HepG2 (cell line): ENCODE measurements at places on chromosomes 1 and 21.
A peak's percentile ranks its signal among the peaks of the same experiment; 100 is the strongest.

- DNase-seq, result no peak
Measured at GRCh38 chr1:207217778-207218511, 103.5 kb upstream of the CD55 start.

GRCh38 chr1:159207774-159208173, 3.1 kb downstream of the ACKR1 start:
- DNase-seq, result no peak

DNA sequence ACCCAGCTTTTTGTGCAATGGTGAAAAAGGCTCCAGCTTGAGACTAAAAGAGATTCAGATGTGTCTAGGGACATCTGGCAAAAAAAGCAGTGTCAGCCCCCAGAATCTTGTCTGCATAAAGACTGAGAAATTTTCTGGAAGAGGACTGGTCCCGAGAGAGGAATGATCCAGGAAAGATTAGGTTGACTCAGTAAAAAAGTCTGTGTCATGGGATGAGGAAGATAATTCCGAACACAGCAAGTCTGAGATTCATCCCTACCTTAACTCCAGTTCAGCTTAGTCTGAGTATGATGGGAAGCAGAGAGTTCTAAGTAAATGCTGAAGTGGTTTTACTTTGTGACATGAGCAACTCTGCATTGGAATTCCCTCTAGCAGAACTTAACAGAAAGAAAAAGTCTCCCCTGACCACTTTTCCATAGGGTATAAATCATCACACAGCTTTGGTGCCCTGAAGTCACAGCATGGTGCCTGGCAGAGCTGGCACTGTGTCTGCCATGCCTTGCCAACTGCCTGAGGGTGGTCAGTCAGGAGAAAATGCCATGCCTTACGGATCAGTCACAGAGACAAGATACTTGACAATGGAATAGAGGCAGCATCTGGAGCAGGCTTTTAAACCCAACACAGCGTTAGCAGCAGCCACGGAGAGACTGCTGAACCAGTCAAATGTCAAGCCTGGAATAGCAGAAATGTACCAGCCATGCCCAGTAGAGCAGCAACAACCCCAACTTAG, 153.4 kb downstream of the ZC3H11B start:
- DNase-seq, result no peak

DNA sequence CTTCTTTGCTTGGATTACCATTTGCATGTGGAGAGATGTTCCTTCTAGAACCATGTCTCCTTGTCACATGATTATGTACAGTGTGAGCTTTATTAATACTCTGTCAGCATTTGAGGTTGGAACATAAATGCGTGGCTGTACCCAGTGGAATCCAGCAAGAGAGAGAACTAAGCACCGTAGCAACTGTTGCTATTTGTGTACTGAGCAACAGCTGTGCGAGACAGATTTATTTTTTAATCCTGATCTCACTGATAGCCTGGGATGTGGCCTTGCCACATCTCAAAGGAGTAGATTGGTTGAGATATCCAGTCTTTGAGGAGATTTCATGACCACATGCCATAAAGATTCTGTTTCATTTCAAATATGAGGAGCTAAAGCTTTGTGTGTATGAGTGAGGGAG, 43.4 kb downstream of the KIF1B start:
- DNase-seq, result no peak

DNA sequence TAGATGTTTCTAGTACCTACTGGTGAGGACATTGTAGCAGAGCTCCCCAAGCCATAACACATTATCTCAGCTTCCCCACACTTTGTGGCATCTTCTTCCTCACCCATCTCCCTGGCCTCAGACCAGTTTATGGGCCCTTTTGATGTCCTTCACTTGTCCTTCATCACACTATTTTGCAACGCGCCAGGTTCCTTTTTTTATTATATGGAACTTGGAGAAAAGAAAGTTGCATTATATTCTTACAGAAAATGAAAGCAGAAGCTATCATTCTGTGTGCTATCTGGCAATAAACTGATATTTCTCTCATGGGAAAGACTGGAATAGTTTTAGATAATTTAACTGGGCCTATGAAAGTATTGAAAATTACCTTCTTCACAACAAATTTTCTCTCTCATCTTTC, 196.9 kb upstream of the ETV3 start:
- no peak for DNase-seq

GRCh38 chr1:179082333-179082998, 596 bp downstream of the TOR3A start:
- DNase-seq, result peak; percentile 46

- no peak for DNase-seq
Measured at GRCh38 chr1:55285834-55286233, 70.7 kb upstream of the USP24 start.

GRCh38 chr1:187326557-187326956, 497.8 kb downstream of the PLA2G4A start:
- no peak for DNase-seq

- DNase-seq, result no peak
Measured at GRCh38 chr1:200384818-200385390, 24.9 kb downstream of the ZNF281 start.

DNA sequence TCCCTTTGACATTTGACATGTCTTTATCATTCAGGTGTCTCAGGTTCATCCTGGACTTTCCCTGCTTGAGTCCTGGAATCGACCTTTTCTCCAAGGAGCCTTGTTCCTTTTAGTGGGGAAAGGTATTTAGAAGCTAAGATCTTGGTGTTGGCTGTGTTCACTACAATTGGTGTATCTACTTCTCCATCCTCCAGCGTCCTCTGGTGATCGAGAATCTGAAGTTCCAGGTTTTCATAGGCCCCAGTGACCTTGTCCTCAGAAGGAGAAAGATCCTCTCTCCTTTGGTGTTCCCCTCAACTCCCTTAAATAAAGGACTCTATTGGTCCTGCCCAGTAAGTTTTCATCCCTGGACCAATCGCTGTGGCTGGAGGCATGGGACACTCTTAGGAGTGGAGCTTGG, 22.1 kb downstream of the MROH7 start:
- DNase-seq, result no peak

GRCh38 chr1:26405281-26405915, 5.2 kb upstream of the LIN28A start:
- no peak for DNase-seq

DNA sequence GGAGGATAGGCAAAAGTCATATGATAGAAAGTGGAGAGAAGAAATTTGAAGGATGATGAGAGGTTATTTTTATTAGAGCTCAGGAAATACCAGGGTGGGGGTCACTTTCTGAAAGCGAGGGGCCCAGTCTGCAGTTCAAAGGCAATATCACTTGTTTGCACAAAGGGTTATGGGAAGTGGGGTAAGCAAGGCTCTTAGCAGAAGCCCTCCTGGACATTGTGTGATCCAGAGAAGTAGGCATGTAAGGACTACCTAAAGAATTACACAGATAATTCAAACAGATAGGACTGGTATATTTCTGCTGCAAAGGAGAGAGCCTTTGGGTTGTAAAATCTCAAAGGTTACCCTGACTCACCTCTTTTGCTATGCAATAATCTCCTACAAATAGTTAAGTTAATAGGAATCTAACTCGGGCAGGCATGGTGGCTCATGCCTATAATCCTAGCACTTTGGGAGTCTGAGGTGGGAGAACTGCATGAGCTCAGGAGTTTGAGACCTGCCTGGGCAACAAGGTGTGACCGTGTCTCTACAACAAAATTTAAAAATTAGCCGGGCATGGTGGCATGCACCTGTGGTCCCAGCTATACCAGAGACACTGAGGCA, 25.2 kb upstream of the PRRC2C start:
- no peak for DNase-seq

DNA sequence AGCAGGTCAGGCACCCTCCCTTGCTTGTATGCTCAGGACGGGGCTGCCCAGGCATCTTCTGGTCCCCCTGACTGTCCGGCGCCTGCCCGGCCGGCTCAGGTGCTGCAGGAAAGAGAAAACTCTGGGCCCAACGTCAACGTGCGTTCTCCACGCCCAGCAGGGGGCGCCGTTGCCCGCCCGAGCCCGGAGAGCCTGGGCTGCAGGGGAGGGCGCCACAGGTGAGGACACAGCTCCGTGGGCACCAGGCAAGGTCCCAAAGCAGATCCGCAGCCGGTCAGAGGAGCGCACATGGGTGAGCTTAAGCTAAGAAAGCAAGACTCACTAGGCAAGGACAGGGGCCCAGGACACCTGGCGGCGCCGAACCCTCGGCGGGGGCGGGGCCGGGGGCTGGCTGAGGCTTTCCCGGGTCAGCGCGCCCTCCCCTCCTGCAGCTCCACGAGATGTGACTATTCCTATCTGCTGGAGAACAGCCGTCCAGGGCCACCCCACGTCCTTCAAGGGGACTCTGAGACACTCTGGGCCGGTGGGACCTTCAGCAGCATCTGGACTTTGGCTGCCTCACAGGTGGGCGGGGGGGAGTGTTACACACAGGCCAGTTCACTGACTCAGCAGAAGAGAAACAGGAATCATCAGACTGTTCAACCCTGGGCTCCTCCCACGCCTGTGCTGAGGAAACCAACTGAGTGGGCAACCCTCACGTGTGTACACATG, 29.3 kb downstream of the KRTAP10-1 start:
- DNase-seq, result peak; percentile 57

GRCh38 chr1:9942399-9942938, 722 bp downstream of the LZIC start:
- peak; percentile 58 for DNase-seq

DNA sequence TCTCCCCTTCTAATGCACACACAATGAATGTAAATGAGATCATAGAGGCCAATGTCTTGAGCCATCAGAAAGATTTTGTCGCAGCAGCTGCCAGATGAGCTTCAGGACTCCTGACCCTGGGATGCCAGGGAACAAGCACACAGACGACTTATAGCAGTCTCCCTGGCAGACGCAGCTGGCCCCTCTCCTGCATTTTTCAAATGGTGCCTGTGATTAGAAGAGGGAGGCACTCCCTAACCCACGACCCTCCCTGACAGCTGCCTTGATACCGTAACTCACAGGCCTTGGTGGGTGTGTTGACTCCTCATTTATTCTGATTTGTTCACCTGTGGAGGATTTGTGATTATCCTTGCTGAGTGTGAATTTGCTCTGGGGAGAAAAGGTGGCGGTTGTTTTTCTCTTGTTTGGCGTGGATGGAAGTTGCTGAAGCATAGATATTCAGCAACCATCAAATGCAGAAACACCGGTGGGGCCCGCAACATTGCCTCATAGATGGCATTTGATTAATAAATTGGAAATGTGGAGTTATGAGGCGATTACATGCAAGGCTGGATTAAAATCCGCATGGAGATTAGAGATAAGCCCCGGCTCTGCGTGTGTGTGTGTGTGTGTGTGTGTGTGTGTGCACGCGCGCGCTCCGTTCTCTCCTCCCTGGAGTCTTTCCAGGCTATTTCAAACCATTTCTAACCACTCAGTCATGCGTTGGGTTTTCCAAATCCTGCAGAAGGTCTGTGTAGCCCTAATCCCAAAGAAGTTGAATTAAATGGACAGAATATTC, 2.1 kb upstream of the RD3 start:
- no peak for DNase-seq

- DNase-seq, result peak; percentile 11
Measured at GRCh38 chr1:151790940-151791651, 796 bp upstream of the TDRKH start.

GRCh38 chr1:205924460-205924790, 18.8 kb downstream of the SLC26A9 start:
- DNase-seq, result no peak

GRCh38 chr1:111192658-111193519, 7.6 kb downstream of the DENND2D start:
- DNase-seq, result no peak

DNA sequence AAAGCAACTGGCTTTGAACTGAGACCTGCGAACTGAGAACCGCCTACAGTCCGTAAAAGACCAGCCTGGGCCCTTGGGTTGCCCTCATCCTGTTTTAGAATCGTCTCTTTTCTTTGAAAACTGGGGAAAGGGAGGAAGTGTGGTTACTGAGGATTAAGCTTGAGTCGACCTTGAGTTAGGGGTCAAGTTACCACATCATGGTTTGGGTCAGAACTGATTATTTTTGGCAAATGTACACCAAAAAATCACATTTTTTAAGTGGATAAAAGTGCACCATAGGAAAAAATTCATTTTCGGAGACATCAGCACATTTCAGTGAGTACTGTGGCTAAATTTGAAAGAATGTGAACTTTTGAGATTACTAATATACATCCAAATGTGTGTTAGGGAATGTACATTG, 76.9 kb upstream of the KAZN start:
- no peak for DNase-seq

DNA sequence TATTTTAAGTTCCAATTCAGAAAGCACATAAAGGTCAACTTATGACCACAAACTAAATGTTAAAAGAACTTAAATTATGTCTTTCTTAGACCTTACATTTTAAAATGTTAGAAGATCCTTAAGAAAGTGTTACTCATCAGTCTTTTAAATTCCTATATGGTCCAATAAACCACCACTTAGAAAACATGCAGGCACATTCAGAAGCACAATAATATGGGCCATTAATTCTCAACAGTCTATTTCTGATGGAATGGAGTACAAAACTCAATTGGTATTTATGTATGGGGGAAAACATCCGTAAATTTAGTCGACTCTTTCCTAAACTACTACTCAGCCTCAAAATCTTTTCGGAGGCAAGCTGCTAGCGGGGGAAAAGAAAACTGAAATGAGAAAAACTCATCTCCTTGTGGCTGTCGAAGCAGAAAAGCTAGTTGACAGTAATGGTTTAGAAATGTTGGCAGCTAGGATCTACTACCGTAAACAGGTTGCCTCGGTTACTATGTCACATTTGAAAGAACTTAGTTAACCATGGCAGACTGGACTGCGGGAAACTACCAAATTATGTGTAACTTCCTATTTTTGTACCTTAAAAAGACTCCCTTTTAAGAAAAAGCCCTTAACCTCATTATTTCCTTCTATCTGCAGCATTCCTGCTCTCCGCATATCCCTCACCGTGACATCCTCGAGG, 1.0 kb downstream of the TRMT1L start:
- no peak for DNase-seq

GRCh38 chr1:5571438-5571837, 420.8 kb downstream of the NPHP4 start:
- no peak for DNase-seq

- DNase-seq, result no peak
Measured at GRCh38 chr1:243731301-243731891, 118.6 kb downstream of the AKT3 start.

- no peak for DNase-seq
Measured at GRCh38 chr1:199085903-199086302, 447.1 kb downstream of the PTPRC start.

GRCh38 chr1:62295921-62296491, 23.2 kb downstream of the KANK4 start:
- DNase-seq, result no peak

DNA sequence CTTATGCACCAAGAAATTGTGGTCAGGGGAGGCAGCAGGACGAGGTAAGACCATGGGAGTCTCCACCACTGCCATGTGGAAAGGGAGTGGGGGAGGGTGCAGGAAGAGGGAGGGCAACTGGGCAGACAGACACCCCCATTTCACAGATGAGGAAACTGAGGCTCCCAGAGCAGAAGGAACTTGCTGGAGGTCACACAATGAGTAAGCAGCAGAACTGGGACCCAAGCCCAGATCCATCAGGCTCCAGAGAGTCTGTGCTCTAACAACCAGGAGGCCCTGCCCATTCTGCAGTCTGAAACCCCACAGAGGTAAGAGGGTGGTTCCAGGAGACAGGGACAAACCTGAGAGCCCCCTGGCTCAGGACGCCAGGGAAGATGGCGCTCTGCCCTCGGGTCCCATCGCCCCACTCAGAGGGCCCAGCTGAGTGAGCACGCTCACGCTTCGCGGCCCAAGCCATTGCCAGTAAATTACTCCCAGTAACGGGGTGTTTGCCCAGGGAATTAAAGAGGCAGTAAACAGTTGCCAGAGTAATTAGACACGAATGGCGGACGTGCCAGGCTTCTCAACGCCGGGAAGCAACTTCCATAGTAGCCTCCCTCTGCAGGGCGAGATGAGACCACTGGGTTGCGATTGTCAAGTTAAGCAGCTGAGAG, 59.2 kb downstream of the MATN1 start:
- DNase-seq, result no peak

- DNase-seq, result no peak
Measured at GRCh38 chr21:43957128-43957571, 55.0 kb upstream of the TRAPPC10 start.
